ENCODE measurements at places on chromosomes 5 and 9.

GRCh38 chr5:1686016-1686802, 113.4 kb downstream of the MRPL36 start:
- no peak for DNase-seq

GRCh38 chr9:126461029-126461428, 134.4 kb downstream of the MVB12B start:
- DNase-seq = no peak

- no peak for DNase-seq
Observed at GRCh38 chr9:78238046-78239038, 2.5 kb downstream of the CEP78 start.

- DNase-seq = no peak
Observed at GRCh38 chr5:33166948-33167347, 273.8 kb upstream of the TARS1 start.

DNA sequence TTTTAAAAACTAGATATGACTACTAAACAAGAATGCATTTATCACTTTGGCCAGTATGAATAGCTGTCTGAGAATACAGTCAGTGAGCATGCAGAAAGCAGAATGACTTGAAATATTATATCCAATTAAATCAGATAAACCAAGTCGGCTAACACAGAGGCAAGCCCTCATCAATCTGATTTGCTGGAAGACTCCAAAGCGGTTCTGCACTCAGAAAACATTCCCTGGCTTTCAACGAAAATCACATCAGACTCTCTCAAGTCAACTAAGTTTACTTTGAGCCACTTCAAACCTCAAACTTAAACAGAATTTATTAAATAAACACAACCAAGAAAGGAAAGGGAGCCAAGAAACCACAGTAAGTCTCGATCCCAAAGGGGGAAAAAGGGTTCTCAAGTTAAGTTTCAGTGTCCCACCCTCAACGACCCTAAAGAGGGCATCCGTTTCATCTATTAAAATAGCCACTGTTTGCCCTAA, 1.4 kb downstream of the MYO10 start:
- no peak for DNase-seq

DNA sequence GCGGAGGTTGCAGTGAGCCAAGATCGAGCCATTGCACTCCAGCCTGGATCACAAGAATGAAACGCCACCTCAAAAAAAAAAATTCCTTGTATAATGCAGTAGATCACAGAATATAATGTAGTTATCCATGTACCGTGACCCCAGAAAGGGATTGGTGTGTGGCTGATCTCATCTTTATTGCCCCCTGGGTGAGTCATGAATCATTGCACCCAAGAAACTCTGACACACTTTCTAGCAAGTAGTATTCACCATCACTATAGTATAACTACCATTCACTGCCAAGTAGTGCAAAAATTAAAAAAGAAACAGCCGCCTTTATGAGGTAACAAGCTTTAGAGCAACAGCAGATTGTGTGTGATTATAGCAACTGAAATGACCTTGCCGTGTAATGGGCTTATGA, 23.7 kb upstream of the ANKH start:
- no peak for DNase-seq

DNA sequence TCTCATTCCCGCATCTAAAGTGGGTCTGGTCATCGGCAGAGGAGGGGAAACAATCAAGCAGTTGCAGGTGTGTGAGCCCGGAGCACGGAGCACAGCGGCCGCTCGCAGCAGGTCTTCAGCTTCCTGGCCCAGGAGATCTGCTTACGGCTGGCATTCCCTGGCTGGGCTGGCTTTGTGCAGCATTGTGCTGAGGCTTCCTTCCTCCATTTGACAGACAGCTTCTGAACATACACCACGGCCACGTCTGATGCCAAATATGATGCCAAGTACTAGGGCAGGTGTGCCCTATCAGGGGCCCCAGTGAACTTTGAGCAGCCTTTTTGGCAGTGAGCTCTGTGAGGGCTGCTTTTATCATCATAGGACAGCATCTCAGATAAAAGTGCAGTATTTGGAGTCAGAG, 37.1 kb downstream of the FUBP3 start:
- DNase-seq = no peak

DNA sequence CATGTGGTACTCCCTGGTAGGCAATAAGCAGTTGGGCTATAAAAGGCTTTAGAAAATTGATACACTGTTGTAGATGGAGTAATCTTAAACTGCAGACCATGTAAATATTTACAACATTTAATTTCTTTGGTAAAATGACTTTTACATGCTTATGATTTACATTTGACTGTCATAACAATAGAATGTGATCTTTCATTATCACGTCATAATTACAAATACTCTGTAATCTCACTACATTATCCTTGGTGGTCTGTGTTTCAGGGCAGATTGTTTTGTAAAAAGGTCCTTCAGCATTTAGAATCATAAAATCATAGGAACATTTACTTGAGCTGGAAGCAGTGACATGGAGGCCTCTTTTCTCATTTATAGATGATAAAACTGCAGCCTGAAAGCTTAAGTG, 73.3 kb upstream of the PRRC1 start:
- no peak for DNase-seq

- DNase-seq = no peak
Observed at GRCh38 chr5:173849908-173850307, 38.2 kb upstream of the CPEB4 start.

DNA sequence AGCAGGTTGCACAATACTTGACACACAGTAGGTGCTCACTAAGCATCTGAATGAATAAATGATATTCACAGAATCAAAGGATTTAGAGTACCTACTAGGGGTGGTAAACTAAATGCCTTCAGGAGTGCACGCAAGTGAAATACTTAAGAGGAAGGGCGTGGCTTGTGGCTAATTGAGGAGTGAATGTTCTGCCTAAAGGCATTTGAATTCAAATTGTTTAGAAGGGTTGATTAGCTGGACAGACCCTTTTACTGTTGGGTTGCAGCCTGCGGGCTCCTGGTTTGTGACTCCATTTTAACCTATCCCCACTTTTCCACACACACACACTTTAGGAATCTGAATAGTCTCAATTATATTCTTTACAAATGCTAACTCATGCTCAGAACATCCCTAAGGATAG, 63.1 kb downstream of the PPP2R2B start:
- DNase-seq = no peak

GRCh38 chr5:127040796-127041520, 10.6 kb upstream of the MARCHF3 start:
- peak; percentile 63 for DNase-seq

DNA sequence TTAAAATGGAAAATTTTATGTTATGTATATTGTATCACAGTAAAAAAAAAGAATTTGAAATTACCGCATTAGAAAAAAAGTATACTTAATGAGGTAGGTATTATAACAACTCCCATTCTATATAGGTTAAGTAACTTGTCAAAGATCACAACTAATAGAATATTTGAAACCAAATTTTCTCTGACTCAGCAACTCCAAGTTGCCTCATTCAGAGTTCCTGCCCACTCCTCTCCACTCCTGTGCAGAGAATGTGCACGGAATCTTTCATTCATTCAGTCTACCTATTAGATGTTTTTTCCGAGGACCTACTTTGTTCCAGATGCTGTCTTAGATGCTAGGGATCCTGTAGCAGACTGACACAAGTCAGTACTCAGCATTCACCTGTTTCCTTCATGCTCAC, 15.4 kb downstream of the SH3TC2 start:
- no peak for DNase-seq

All from NCI-H1092 treated with DMSO at 0.1 percent for 48 hours (cell line).